ENCODE measurements at places on chromosomes 11 and 22.

DNA sequence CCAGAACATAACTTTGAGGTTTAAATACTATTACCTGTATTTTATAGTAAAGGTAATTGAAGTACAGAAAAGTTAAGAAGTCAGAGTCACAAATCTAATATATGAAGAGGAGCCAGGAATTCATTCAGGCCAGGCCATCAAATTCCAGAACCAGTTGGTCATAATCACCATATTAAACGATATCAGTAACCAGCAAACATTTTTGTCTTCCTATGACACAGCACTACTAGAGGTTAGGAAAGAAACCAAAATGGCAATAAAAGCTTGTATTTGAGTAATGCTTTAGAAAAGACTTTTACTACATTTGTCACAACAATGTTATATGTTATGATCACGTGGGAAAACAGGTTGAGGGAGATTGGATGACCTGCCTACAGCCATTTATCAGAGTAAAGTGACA lies 62.2 kb downstream of the DKK3 start:
- DNase-seq: no peak

- no peak for DNase-seq
Measured at GRCh38 chr11:112886434-112887370, 74.5 kb upstream of the NCAM1 start.

GRCh38 chr11:132051704-132052103 lies 681.3 kb downstream of the NTM start:
- no peak for DNase-seq

GRCh38 chr11:65425971-65426838 lies 3.6 kb downstream of the NEAT1 start:
- no peak for DNase-seq

GRCh38 chr11:119361941-119362725 lies 15.6 kb upstream of the MFRP start:
- no peak for DNase-seq

DNA sequence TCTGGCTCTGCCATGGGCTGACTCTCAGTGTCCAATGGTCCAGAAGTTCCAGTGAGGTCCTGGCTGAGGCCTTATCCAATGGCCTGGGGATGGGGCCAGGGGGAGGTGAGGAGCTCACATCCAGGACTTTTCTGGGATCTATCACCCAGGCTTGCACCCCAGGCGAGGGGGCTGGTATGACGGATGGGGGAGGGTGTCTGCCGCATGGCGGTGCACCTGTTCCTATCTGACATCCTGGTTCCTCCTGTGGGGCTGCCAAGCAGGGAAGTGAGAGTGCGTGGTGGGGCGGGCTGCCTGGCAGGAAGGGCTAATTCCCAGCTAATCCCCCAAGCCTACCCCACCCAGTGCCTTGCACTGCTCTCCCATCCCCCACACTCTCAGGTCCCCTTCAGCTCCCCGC lies 102.1 kb downstream of the NECTIN1 start:
- no peak for DNase-seq

GRCh38 chr11:109046284-109046992 lies 375.6 kb upstream of the C11orf87 start:
- no peak for DNase-seq
